Activated CD8-positive, alpha-beta memory T cell treated with anti-CD3 and anti-CD28 coated beads for 24 hours (primary cell): ENCODE measurements at places on chromosomes 12 and 14.

DNA sequence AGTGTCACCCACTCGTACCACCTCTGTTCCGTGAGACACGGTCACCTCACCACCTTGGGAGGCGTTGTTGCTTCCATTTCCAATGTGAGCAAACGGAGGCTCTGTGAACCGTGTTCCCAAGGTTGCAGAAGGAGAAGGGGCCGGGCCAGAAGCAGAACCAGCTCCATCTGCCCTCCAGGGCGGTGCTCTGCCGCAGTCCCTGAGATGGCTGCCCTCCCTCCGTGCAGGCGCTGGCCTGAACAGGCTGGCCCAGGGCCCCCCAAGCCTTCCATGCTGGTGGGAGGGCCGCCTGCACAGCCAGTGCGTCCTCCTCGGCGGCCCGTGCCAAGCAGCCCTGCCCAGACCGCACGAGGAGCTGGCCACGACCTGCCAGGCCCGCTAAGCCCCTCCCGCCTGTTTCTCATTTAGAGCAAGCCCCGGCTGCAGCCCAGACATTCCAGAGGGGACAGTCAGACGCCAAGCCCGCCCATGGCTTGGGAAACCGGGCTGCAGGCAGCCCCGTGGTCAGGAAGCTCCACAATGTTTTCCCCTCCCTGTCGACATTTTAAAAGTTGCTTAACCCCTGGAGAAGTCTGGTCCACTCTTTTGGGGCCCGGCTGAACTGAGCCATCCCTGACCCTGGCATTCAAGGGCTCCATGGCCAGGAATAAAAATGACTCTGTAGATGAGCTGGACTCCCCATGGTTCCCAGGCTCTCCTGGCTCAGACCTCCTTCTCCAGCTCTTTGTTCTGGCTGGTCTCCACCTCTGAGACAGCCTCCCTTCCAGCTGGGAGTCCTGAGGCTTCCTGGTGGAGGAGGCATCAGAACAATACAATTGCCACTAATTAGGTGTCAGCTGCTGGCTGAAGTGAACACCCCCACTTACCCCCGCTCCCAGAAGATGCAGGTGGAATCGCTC, 236.0 kb downstream of the BCL11B start:
- no peak for DNase-seq

- DNase-seq: no peak
These were observed 254.6 kb downstream of the FBXL14 start for GRCh38 chr12:1339618-1340319.

DNA sequence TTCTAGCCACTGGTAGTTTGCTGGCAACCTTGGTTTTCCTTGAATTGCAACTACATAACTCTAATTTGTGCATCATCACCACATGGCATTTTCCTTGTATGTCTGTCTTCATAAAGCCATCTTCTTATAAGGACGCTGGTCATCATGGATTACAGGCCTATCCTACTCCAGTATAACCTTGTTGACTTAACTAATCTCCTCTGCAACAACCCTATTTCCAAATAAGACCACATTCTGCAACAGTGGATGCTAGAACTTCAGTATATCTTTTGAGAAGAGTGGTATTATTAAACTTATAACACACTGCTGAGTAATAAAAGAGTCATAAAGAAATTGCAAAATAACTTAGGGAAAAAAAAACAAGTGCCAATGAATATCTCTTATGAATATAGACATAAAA, 511.8 kb upstream of the FOXG1 start:
- no peak for DNase-seq

- no peak for DNase-seq
These were observed 68.8 kb upstream of the SLC8A3 start for GRCh38 chr14:70257526-70257925.

DNA sequence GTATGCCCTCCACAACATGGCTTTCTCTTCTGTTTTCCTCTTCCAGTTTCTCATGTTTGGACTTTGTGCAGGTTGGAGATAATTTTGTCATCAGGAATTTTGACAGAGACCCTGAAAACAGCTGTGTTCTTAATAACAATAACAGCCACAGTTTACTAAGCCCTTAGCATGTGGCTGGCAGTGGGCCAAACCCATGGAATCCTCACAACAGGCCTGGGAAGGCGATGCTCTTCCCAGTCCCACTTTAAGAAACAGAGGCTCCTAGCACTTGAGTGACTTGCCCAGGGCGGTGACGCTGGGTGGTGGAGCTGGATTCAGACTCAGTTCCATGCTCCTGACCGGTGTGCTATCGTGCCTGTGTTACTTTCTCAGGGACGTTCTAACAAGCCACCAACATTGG, 20.1 kb upstream of the PLEKHG3 start:
- no peak for DNase-seq

GRCh38 chr12:9796971-9797370, 30.3 kb upstream of the KLRF1 start:
- DNase-seq: no peak

- DNase-seq: no peak
These were observed 364.1 kb upstream of the E2F7 start for GRCh38 chr12:77429426-77429825.

- peak; percentile 77 for DNase-seq
These were observed at the start of gene CCNB1IP1 for GRCh38 chr14:20332788-20333493. Gene CCNB1IP1, minus strand, starts transcription at chr14:20333279. Its CDS starts 16,756 bp downstream, at chr14:20316523.

DNA sequence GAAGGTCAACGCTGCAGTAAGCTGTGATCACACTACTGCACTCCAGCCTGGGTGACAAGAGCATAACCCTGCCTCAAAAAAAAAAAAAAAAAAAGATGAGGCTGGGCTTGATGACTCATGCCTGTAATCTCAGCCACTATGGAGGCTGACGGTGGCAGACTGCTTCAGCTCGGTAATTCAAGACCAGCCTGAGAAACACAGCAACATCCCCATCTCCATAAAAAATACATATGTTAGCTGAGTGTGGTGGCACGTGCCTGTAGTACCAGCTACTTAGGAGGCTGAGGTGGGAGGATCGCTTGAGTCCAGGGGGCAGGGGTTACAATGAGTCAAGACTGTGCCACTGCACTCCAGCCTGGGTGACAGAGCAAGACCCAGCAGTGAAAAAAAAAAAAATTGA, 50.4 kb downstream of the GXYLT1 start:
- DNase-seq: peak; percentile 59

GRCh38 chr12:120468821-120469449, 613 bp downstream of the SRSF9 start:
- DNase-seq: no peak

- no peak for DNase-seq
These were observed 8.6 kb upstream of the EPS8 start for GRCh38 chr12:15797818-15798217.

GRCh38 chr14:30162066-30162465, 234.4 kb upstream of the PRKD1 start:
- no peak for DNase-seq
